ENCODE measurements at places on chromosomes 16 and 17.

GRCh38 chr16:11257131-11257938 lies 1.3 kb upstream of the SOCS1 start:
- no peak for DNase-seq

GRCh38 chr16:80046261-80046660 lies 445.7 kb upstream of the MAF start:
- no peak for DNase-seq

- no peak for DNase-seq
Measured at GRCh38 chr17:47687748-47688147, 6.2 kb upstream of the TBKBP1 start.

GRCh38 chr17:50339381-50339780 lies 6.5 kb upstream of the XYLT2 start:
- DNase-seq: no peak

- DNase-seq: no peak
Measured at GRCh38 chr16:30907064-30907463, 10.7 kb downstream of the CTF1 start.

- no peak for DNase-seq
Measured at GRCh38 chr16:31920373-31920772, 46.8 kb downstream of the ZNF267 start.

DNA sequence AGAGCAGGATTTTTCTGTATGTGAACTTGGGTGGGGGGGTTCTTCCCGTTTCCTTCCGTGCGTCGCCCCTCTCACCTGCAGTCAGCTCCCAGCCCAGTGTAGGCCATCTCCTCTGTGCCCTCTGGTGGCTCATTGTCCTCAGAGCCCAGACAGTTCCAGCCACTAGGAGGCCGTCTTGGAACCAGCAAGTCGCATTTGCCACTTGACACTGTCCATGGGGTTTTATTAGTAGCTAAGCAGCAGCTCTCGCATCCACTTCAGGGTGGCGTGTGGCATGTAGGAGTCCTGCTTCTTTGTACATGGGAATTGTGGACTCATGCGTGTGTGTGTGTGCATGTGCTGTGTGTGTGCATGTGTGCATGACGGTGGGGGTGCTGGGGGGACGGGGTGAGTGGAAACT lies 74.0 kb downstream of the SEC14L1 start:
- DNase-seq: no peak

DNA sequence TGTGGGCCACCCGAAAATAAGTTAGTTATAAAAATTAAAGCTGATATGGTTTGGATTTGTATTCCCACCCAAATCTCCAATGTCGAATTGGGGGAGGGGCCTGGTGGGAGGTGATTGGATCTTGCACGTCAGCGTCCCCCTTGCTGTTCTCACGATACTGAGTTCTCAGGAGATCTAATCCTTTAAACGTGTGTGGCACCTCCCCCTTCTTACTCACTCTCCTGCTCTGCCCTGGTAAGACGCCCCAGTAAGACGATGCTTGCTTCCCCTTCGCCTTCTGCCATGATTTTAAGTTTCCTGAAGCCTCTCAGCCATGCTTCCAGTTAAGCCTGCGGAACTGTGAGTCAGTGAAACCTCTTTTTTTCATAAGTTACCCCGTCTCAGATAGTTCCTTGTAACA lies 35.4 kb downstream of the SYCE1L start:
- DNase-seq: no peak

- no peak for DNase-seq
Measured at GRCh38 chr16:48538746-48539484, 71.1 kb downstream of the N4BP1 start.

All from GM19239 (cell line).